HTR-8/SVneo (cell line): ENCODE measurements at places on chromosomes 3 and 15.

- DNase-seq, result peak; percentile 11
These were observed 67.6 kb downstream of the MITF start for GRCh38 chr3:69806735-69807438.

- DNase-seq, result no peak
These were observed 112.3 kb downstream of the RORA start for GRCh38 chr15:61116825-61117224.

- no peak for DNase-seq
These were observed 165.2 kb upstream of the PDZRN3 start for GRCh38 chr3:73789825-73790444.

DNA sequence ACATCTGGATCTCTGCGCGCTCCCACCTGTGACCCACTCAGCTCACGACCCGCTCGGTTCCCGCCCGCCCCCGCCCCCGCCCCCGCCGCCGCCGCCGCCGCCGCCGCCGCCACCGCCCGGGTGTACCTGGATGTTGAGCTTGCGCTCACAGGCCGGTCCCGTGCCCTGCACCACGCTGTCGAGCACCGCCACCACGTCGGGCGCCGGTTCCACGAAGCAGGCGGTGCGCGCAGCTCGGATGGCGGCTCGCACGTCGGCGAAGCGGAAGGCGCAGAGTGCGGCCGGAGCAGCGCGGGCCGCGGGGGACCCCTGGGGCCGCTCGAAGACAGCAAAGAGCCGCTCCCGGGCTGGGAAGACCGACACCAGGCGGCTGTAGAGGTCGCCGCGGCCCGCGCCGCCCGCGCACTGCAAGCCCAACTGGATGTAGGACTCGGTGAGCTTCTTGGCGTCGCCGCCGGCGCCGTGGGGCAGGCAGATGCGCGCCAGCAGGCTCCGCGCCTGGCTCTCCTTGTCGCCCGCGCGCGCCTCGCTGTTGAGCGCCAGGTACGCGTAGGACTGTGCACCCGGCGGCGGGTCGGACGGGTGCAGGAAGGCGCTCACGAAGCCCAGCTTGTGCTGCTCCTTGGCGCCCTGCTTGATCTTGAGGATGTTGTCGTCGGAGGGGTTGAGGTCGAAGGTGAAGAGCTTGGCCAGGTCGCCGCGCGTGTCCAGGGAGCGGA is 1.1 kb downstream of the PLXND1 start:
- no peak for DNase-seq

DNA sequence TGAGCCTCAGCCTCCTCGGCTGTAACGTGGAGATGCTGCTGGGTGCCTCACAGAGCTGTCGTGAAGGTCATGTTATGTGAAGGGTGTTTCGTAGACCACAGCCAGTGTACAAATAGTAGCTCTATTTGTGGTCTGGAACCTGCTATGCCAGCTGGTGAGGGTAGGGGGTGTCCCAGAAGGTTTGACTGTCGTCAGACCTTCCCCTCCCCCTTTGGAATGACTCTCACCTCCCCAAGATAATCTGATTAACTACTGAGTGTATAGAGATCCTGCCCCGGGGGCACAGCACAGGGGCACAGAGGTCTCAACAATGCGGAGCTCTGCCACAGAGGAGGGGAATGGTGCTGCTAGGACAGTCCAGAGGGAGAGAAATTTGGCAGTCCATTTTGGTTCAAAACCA is 20.5 kb downstream of the FGD5 start:
- DNase-seq, result no peak

DNA sequence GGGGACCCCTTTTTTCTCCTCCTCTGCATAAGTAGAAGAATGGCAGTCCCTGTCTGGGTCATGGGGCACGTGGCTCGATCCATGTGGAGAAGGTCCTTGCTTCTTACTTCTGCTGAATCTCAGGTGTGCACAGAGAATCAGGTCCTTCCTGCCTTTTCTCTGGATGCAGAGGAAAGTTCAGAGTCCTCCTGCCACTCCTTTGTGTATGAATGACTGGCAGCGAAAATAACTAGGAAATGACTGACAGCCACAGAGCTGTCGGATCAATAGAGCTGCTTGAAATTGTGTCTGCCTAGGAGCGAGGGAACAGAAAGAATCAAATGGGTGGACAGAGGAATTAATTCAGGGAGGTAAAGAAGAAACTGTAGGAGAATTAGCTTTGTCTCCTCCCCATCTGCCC is 49.6 kb upstream of the ROPN1 start:
- no peak for DNase-seq

DNA sequence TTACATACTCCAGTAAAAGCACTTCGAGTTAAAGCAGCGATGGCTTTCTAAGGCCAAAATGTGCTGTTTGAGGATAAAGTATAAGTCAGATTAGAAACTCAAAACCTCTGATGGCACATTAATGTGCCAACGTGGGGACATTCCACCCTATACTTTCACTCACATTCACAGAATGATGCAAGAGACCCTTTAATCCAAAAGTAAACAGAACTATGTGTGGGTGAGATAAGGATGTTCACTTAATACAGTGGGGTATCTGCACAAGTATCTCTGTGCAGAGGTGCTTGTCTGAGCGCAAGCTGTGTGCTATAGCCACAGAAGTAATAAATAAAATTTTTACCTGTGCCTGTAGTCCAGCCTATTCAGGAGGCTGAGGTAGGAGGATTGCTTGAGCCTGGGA is 100.3 kb upstream of the CHL1 start:
- no peak for DNase-seq

DNA sequence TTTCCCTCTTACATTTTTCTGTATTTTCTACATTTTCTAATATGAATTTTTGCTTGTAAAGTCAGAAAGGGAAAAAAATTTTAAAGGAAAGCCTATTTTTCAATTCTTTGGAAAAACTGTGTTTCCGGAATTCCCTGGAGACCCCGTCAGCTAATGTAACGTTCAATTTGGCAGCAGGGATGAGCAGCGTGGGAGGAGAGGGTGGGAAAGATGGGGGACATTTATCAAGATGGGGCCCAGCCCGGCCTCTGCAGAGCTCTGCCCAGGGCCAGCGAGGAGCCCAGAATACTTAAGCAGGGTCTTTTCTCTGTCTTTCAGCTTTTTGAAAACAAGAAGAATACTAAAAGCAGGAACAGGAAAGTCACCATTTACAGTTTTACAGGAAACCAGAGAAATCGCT is 129.0 kb downstream of the LRRK1 start:
- DNase-seq, result no peak

GRCh38 chr3:10804183-10804648 is 11.8 kb upstream of the SLC6A11 start:
- DNase-seq, result no peak

GRCh38 chr3:12473511-12473910 is 10.8 kb upstream of the TSEN2 start:
- DNase-seq, result no peak

GRCh38 chr15:70786996-70787395 is 23.6 kb upstream of the UACA start:
- no peak for DNase-seq

DNA sequence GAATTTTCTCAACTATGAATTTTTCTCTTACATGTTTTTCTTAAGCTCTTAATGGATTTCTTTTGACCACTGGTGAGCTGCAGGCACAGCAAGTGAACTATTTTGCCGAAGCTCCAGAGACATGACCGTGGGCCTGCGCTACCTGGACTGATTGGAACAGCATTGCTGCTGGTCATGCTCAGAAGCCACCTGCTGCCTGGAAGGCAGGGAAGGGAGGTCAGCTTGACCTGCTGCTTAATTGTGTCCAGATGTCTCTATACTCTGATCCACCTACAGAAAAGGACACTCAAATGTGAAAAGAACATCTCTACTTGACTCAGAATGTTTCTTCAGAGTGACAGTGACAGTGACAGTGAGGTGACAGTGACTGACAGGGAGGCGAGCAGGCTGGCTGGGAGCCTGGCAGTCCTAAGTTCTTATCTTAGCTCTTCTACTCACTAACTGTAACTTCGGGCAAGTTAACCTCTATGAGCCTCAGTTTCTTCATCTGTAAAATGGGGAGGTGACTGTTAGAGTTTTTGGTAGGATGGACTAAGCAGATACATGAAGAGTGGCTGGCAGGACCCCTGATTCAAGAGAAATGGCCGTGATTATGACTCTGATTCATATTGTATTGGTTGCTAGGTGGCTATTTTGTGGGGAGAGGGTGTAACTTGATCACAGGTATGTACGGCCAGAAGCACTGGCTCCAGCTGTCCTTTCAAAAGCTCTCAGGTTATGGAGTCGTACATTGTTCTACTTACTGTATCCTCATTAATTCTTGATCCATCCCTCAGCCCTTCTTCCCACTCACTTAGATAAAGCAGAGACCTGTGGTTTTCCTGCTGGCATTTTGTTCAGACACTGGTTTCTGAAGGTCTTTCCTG is 54.8 kb upstream of the DLG1 start:
- no peak for DNase-seq

GRCh38 chr15:58981808-58982475 is 5.5 kb upstream of the RNF111 start:
- no peak for DNase-seq

DNA sequence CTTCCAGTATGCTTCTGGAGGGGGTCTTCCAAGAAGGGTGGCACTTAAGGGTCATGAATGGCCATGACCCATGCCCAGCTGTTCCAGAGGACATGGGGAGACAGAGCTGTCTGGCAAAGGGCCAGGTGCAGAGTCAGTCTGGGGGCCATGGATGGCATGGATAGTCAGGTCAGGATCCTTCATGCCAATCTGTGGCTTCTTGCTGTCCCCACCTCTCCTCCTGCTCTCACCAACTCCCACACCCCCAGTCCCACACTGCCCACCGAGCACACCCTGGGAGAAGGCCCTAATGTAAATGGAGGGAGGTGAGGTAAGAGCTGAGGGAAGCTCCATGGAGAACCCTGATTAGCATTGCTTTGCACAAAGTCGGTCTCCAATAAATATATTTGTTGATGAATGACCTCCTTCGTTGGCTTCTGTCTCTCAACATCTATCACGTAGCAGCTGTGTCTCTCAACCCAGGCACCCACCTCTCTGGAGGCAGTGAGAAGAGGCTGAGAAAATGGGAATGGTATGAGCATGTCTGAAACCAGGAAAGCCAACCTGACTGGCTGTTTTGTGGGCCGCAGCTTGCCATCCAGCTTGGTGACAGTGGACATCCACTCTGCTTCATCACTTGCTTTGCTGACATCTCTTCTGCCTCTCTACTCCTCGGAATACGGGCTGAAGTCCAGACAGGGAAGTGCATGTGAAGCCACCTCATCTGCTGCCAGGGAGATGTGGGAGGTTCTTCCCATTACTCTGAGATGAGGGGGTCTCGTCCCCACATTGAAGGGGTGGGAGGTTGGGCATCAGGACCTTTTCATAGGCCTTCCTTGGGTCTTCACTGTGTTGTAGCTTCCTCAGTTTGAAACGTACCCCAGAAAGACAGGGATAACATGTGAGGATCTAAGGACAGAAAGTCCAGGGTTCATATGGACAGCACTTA is 37.7 kb upstream of the RAB6B start:
- no peak for DNase-seq

- DNase-seq, result no peak
These were observed 48.3 kb downstream of the TOPAZ1 start for GRCh38 chr3:44289882-44290462.

GRCh38 chr15:51049081-51049480 is 45.6 kb downstream of the TNFAIP8L3 start:
- DNase-seq, result no peak

- no peak for DNase-seq
These were observed 36.1 kb upstream of the TMCO5A start for GRCh38 chr15:37898362-37898761.

DNA sequence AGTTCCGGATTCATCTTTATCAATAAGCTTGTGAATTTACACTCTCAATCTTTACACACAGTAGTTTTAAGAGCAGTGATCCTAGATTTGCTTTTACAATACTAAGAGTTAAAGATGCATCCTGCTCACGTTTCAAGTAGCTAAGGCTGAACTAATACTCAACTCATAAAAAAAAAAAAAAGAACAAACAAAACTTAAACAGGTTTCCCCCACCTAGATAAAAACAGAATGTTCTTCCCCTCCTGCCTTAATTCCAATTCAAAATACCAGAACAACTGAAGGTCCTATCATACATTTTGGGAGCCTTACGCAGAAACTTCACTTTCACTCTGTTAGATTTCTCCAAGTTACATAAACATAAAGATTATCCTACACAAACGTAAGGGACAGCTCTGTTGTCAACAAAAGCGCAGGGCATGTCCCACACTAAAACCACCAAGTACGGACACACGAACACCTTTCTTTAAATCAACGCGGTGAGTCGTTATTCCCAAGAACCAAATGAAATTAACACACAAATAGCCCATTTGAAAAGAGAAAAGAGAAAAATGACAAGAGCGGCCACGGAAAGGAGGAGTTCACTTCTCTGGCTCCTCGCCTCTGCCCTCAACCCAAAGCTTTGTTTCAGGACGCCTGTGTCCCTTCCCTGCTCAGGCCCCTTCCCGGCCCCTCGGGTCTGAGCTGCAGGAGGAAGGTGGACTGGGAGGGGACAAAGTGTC is 941 bp downstream of the CBLB start:
- no peak for DNase-seq

- no peak for DNase-seq
These were observed 50.3 kb upstream of the SLC6A6 start for GRCh38 chr3:14352002-14352627.

- DNase-seq, result no peak
These were observed 58.9 kb downstream of the LINGO1 start for GRCh38 chr15:77573802-77574201.

DNA sequence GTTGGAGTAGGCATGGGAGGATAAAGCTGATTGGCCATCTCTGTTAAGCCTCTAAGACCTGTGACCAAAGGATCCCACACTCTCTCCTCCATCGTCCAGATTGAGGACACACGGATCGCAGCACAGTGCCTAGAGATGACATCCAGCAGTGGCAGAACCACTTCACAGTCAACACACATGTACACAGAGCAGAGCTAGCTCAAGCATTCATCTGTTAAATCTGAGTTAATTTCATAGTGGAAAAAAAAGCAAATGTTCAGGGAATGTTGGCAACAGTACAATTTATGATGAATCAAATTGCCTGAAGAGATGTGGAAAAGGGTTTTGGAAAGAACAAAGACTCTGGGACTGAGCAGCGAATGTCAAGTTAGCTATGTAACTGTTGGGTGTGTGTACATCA is 108.1 kb upstream of the PLAAT1 start:
- no peak for DNase-seq

DNA sequence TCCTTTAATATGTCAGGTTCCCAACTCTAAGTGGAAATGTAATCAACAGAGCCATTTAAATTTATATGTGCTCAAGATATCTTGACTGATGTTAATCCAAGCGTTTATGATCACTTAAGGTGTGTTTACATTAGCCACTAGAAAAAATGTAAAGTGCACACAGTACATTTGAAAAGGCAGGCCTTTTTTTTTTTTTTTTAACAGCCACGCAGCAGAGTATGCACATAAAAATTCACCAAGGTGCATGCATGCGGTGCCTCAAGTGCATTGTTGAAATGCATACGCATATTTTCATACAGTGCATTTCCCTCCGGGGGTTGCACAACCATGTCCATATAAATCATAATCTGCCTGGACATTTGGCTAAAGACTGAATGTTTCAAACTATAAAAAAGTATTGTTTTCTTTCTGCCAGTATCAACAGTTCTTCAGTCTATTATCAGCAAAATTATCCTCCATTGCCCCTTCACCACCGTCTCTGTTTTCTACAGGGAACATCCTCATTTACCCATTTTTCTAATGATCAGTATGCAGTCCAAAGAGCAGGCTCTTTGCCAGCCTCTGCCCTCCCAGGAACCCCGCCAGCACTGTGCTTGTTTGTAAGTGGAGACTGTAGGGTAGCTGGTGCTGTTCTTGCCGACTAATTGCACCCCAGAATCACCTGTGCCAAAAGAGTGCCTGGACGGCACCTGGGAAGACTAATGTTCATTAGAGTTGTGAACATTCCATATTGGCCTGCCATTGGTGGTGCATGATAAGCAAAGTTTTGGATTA is 611.2 kb upstream of the CFAP20DC start:
- DNase-seq, result no peak

GRCh38 chr3:194532591-194532990 is 45.8 kb upstream of the ATP13A3 start:
- DNase-seq, result no peak
